ENCODE measurements at places on chromosomes 1 and 21. TPM values are rescaled to one million over a fixed set of nuclear protein-coding genes. Genes with fewer than 3 reads are reported as not detected.

GRCh38 chr21:34745557-34746255 is 76.9 kb downstream of the CLIC6 start:
- peak; percentile 85 for DNase-seq

DNA sequence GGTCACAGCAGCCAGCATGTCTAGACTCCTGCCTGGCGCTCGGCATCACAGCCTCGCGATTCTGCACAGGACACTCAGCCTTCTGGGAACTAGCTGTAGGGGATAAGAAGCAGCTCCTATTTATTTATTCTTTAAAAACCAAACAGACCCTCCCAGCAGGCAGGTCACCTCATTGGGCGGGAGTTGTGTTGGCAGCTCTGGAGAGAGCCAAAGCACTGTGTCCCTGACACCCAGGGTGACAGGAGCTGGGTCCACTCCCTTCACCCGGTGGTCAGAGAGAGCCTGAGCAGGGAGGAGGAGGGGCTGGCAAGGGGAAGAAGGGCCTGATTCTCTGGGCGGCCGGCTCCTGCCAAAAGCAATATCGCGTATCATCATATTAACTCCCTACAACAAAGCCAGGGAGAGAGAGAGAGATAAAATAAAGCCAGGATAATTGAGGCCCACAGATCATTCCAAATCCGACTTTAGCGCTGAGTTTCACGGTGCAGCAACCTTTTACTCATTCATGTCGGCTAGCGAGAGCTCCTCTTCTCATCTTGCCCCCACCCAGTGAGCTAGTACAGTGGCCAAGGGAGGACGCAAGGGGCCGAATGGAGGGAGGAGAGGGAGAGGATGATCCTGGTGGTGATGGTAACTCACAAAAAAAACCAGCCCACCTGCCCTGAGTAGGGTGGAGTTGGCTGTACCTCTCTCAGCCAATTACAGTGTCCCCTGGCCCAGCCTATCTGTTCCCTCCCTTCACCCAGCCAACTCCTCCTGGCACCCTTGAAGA is 79.8 kb upstream of the IFFO2 start:
- DNase-seq = no peak

GRCh38 chr1:194055536-194055935 is 869.1 kb upstream of the B3GALT2 start:
- no peak for DNase-seq

DNA sequence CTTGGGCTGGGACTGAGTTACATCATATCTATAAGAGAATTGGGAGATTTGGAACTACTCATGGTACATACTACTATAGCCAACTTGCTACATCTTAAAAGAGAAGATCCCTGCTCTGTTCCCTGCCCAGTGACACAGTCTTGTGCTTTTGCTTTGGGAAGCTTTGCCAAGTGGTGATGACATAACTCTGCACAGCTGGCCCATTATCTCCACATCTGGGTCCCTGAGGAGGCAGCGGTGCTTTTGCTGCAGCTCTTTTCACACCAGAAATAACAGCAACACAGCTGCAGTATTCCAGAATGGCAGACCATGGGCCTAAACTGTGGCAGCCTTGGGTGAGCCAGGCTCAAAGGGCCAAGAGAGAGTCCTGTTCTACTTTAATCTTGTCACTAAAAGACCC is 296.0 kb downstream of the HHAT start:
- no peak for DNase-seq

DNA sequence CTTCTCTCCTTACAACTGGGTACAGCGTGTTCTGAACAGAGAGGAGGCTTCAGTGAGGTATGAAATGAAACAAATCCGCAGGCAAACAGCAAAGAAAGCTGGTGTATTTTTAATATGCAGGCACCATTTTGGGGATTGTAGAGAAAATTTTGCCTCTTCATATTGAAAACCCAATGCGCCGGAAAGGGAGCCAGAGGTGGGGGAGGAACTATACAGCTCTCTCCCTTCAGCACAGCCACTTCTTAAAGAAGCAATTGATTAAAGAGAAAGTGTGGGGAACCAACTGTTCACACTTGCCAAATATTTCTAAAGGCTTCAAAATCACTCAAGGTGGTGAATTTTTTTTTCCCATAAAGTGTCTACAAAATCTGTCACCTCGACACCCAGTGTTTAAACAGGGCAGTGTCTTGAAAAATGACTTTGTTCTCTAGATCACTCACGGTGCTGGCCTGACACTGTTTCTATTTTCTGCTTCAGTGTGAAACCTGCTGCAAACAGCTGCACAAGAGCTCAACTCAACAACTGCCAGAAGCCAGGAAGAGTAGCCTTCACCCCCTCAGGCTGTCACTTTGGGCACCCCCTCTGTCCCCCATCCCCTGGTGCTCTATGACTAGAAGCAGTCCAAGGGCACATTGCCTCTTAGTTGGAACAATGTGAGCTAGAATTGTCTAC is 123.8 kb upstream of the CTTNBP2NL start:
- DNase-seq = no peak

DNA sequence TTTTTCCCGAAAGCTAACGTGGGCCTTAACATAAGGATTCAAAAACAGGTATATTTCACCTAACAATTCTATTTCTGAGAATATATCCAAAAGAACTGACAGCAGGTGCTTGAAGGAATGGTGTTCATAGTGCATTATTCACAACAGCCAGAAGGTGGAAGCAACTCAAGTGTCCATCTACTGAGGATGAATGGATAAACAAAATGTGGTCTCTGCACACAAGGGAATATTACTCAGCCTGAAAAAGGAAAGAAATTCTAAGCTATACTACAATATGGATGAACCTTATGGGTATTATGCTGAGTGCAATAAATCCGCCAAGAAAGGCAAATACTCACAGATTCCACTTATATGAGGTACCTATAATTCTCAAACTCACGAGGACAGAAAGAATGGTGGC is 6.1 kb upstream of the RIPPLY3 start:
- no peak for DNase-seq

DNA sequence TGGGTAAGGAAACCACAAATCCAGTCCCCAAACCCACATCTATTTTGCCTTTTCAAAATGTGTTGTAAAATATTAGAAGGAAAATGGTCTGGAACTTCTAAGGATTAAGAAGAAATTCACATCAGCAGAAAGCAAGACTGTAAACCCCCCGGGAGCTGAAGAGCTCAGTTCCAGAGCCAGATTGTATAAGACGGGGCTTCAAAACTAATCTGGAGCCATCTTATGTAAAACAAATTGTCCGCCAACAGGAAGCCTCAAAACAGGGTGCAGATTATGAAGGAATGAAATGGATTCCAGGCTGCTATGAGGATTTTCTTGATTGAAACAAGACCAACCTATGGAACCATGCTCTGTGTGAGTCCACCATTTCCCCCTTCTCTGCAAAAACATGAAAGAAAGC is 25.1 kb upstream of the HUNK start:
- no peak for DNase-seq

- DNase-seq = no peak
Observed at GRCh38 chr1:157856538-157856937, 14.9 kb upstream of the CD5L start.

GRCh38 chr1:204398197-204399125 is 13.2 kb downstream of the PPP1R15B start:
- no peak for DNase-seq

GRCh38 chr1:220382994-220383393 is 110.7 kb upstream of the RAB3GAP2 start:
- DNase-seq = no peak

DNA sequence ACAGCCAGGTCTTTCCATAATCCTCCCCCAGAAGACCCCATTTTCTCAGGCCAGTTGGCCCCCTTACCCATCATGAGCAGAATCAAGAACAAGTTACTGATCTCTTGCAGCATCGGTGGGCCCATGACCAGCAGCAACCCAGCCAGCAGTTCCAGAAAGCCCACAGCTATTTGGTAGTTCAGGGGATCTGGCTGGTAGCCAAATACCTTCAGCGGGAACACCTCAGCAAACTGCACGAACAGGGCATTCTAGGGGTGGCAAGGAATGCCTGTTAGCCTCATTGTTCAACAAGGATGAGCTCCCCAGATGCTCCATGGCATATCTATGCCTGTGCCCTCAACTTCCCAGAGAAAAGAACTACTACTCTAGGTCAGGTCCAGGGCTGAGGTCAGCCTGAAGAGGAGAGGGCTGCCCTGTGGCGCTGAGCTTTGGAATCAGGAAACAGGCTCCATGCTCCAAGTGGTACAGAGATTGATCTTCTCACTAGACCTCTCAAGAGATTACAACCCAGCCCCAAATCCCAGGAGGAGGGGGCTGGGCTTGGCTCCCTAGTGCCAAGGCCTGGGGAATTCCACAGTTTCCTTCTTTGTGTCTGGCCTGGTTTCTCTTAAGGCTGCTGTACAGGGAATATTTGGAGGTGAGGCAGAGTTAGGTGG is 1.3 kb downstream of the TMEM35B start:
- DNase-seq = no peak

DNA sequence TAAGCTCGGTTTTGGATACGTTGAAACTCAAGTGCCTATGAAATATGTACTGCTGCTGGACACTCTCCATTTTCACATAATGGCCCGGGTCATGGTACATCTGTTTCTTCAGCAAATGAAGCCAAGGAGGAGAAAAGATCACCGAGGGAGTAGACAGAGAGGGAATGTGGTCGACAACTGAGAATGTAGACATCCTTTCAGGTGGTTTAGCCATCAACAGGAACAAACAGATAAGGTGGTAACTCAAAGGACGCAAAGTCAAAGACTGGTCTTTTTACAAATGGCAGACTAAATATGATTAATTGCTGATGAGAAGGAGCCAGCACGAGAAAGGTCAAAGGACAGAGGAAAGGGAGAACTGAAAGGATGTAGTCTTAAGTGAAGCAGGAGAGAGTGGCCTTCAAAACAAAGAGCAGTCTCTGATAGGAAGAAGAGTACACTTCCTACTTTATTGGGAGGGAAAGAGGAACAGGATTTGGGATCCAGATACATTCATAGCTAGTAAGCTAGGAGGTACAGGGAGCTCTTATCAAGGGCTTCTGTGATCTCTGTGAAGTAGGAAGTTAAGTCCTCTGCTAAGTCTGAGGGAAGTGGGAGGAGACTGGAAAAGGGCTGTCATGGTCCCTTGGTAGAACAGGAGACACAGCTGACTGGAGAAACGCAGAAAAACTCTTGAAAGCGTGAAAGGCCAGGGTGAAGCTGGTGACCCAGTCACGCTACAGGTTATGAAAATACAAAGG is 28.3 kb downstream of the NUP133 start:
- no peak for DNase-seq

GRCh38 chr1:53592985-53593757 is 134.0 kb downstream of the DMRTB1 start:
- DNase-seq = no peak

MYOG gene
- not detected for total RNA-seq

PRAMEF17 gene
- total RNA-seq = not detected

KIF26B gene
- total RNA-seq = 0.83 TPM

KRTAP11-1 gene
- not detected for total RNA-seq

JAM2 gene
- total RNA-seq = 15.6 TPM

SMCP gene
- not detected for total RNA-seq

LINGO4 gene
- total RNA-seq = 0.33 TPM

BLZF1 gene
- 18.4 TPM for total RNA-seq

TCHHL1 gene
- not detected for total RNA-seq

All from right atrium auricular region (tissue), 2 donors.